Left kidney (tissue), 8 donors: ENCODE measurements at places on chromosomes 5 and 9. TPM values are rescaled to one million over a fixed set of nuclear protein-coding genes. Genes with fewer than 3 reads are reported as not detected.
A peak's percentile ranks its signal among the peaks of the same experiment; 100 is the strongest.

- no peak for DNase-seq
Observed at GRCh38 chr5:40672425-40672824, 7.3 kb upstream of the PTGER4 start.

The MCCC2 gene
- 81.3 TPM for polyA plus RNA-seq

DNA sequence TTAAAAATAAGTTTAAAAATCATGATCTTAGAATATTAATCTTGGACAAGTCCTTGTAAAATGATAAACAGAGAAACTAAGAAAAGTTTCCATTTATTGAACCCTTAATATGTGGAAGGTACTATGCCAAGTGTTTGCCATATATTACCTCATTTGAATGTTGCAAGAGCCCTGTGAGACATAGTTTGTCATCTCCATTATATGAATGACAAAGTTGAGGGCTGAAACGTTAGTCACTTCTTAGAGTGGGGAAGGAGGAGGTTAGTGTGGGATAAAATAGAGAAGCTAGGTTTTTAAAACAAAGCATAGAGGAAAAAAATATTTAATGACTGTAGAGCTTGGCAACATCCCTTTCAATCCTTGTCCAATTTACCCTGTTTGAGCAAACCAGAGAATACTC, 2.0 kb downstream of the TNC start:
- DNase-seq = no peak

The APBA1 gene
- 17.9 TPM for polyA plus RNA-seq

DNA sequence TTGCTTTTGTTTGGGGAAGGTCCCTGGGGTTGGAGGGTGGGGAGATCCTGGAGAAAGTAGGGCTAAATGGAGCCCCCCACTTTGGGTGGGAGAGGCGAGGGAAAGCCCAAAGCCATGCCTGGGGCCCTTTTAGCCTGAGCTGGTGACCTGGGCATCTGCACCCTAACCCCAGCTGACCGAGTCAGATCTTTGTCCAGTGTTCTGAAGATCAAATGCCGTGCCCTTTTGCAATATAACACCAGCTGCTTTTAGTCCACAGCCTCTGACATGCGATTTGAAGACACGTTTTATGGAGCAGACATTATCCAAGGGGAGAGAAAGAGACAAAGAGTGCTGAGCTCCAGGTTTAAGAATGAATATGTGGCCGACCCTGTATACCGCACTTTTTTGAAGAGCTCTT, 416.5 kb downstream of the KDM4C start:
- no peak for DNase-seq

The PCDHB11 gene
- polyA plus RNA-seq = 4.4 TPM

The ISL1 gene
- polyA plus RNA-seq = not detected

DNA sequence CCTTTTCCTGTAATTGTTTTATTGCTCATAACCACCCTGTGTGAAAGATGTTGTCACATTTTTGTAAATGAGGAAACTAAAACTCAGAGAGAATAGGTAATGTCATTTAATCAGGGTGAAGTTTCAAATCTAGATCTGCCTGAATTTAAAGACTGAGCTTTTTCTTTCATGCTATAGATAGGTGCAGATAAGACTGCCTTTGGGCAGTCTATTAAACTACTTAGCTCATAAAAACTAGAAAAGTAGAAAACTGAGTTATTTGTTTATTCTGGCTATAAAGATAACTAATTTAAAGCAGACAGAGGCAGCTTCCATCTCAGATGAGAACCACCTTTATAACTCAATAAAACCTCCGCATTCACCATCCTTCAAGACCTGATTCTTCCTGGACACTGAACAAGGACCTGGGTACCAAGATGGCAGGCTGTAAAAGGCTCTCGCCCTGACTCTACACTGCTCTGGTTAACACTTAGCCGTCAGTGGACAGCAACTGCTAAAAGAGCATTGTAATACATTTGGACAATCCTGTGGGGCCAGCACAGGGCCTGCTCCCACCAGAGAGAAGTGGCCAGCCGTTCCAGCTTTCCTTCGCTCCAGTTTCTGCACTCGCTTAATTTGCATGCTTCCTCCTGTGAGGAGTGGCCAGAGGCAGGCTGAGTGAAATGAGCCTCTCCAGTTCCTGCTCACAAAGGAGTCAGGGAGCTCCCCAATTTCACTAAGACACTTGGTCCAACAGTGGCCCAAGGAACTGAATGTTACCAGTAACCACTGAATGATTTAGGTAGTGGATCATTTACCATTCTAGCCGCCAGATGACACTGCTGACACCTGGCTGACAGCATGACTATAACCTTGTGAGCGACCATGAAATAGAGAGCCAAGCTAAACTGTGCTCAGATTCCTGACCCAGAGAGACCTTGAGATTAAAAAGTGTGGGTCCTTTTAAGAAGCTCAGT, 566.4 kb downstream of the EFNA5 start:
- peak; percentile 67 for DNase-seq

GRCh38 chr5:56358703-56359681, 125.9 kb upstream of the ANKRD55 start:
- peak; percentile 89 for DNase-seq

DNA sequence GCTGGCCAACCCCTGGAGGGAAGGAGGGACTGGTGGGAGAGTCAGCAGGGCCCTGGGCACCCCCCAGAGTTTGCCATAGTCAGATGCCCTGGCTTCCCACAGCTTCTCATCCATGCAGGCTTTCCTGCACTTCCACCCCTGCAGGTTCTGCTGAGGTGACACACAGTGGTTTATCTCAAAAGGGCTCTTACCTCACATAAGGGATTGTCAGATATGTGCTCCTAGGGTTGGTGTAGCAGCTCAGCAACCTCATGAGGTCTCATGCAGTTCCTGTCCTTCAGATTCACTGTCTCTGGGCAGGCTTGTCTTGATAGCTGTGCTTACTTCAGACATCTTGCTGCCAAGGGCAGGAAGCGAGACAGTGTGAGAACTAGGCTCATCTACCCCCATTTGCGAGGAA, 143.4 kb downstream of the KDM4C start:
- no peak for DNase-seq

DNA sequence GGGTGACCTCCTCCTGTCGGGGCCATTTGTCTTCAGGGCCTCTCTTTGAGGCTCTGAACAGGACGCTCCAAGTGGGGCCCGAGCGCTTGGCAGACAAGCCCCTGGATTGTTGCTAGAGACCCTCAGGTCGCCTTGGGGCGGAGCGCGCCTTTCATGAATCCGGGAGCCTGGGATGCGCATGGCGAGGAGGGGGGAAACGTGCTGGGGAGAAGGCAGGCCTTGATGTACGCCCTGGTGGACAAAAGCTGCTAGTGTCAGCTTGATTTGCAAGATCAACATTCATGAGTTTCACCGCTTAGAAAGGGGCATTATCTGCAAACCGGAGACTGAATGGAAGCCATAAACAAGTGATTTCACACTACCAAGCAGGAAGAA, 226.3 kb downstream of the SMARCA2 start:
- DNase-seq = peak; percentile 86

DNA sequence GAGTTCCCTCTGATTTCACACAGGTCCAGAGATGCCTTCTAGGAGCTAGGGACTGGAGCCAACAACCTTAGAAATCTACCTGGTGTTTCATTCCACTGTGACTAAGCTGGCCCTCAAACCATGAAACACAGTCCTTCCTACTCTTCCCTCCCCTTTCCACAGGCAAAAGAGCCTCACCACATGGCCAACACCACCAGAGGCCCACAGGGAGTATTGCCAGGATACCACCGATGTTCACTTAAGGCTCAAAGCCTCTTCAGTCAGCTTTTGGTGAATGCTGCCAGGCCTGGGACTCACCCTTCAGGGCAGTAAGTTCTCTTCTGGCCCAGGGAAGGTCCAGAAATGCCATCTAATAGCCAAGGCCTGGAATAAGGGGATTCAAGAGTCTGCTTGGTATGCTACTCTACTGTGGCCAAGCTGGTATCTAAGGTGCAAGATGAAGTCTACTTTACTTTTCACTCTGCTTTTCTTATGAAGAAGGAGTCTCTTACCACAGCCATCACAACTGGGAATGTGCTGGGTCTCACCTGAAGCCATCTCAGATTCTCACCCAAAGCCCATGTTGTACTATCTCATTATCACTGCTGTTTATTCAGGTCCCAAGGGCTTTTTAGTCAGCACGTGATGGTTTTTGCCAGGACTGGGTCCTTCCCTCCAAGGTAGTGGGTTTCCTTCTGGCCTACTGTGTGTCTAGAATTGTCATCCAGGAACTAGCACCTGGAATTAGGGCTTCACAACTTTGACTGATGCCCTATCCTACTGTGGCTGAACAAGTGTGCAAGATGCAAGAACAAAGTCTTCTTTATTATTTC, 1018.4 kb downstream of the TAF11L14 start:
- DNase-seq = no peak
